ENCODE measurements at places on chromosomes 5 and 9. TPM values are rescaled to one million over a fixed set of nuclear protein-coding genes. Genes with fewer than 3 reads are reported as not detected.

LHX2 gene
- under 0.01 TPM for total RNA-seq

IFNA21 gene
- total RNA-seq, result not detected

SCGB3A2 gene
- total RNA-seq, result not detected

PAEP gene
- total RNA-seq, result not detected

GRM6 gene
- total RNA-seq, result not detected

SLC6A18 gene
- not detected for total RNA-seq

F2R gene
- total RNA-seq, result 13.0 TPM

STRBP gene
- 4.2 TPM for total RNA-seq

FOXD4L3 gene
- not detected for total RNA-seq

PCDHGB3 gene
- total RNA-seq, result 3.1 TPM

NR6A1 gene
- 0.52 TPM for total RNA-seq

RANBP3L gene
- total RNA-seq, result 0.52 TPM

TXNDC8 gene
- total RNA-seq, result not detected

LIFR gene
- 101 TPM for total RNA-seq

ADRA1B gene
- total RNA-seq, result under 0.01 TPM

DIRAS2 gene
- 0.52 TPM for total RNA-seq

TAF11L5 gene
- not detected for total RNA-seq

THBS4 gene
- 135 TPM for total RNA-seq

PGM5 gene
- total RNA-seq, result 69.4 TPM

PCDHB2 gene
- total RNA-seq, result 2.6 TPM

PCSK1 gene
- not detected for total RNA-seq

HTR4 gene
- not detected for total RNA-seq

TNFSF15 gene
- total RNA-seq, result 0.52 TPM

PCDHB1 gene
- not detected for total RNA-seq

PRR7 gene
- total RNA-seq, result 0.52 TPM

SAXO1 gene
- total RNA-seq, result not detected
